ENCODE measurements at places on chromosomes 7 and 10.

DNA sequence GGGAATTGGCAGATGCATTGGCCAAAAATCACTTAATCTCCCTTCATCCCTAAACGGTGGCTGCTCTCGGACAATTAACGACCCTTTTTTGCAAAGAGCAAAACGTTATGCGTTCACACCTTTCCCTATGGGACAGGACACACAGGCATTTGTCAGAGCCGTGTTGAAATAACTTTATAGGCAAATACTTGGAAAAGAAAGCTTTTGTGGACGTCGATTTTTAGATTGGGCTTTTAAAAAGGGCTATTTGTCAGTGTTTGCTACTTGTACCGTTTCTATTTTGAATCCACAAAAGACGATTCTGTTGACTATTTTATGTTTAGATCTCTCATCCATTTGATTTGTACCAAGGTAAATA is 245.6 kb downstream of the SLC25A13 start:
- no peak for DNase-seq

- DNase-seq, result no peak
Observed at GRCh38 chr7:27166531-27167505, 1.5 kb upstream of the HOXA9 start.

DNA sequence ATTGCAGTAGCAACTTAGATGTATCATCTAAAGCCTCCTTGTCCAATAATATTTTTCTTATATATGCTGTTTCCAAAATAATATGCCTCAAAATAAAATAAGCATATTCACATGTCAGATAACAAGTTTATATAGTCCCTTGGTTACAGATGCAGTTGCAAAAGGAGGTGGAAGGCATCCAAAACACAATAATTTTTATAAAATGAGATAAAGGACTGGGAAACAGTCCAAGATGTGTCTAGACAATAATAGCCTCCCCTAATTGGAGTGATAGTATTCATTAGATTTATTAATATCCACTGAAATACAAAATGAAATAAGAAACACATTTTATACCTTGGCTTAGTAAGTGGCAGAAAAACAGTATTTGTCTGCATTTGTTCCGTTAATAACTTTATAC is 30.3 kb downstream of the BCAP29 start:
- DNase-seq, result no peak

DNA sequence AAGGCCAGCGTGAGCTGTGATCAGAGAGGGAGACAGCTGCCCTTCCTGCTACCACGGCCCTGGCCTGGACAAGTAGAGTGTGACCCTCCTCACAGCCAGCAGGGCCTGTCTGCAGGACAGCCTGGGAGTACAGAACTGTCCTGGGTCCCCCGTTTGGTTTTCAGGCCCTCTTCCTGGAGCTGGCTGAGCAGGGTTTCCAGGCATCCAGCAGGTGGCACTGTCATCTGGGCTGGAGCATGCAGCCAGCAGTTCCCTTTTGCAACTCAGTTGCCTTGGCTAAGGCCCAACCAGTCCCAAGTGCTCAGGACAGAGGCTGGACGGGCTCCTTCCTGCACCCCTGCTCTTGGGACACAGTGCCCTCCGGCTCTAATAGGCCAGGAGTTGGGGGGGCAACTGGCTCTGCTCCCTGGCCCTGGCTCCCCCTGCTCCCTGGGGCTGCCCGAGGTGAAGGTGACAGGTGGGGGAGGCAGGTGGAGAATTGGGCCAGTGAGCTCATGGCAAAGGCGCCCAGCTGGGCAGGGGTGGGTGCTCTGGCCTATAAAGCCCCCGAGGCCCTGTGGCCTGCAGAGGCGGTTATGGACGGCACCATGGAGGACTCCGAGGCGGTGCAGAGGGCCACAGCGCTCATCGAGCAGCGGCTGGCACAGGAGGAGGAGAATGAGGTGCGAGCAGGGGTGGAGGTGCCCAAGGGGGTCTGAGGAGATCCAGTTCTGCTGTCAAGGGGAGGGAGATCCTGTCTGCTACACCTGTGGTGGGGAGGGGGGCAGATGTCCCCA is at the start of gene ANKRD2:
ANKRD2 (plus strand) TSS at position 566 of the 776 bp plus-strand sequence; CDS start at position 576, 10 bp downstream.
- no peak for DNase-seq

- DNase-seq, result no peak
Observed at GRCh38 chr10:17432723-17433122, 21.7 kb downstream of the ST8SIA6 start.

- no peak for DNase-seq
Observed at GRCh38 chr10:71887743-71888142, 36.7 kb upstream of the PSAP start.

GRCh38 chr10:24465891-24466818 is 257.2 kb downstream of the KIAA1217 start:
- no peak for DNase-seq

GRCh38 chr7:135200821-135201331 is 10.4 kb downstream of the WDR91 start:
- DNase-seq, result no peak

- DNase-seq, result no peak
Observed at GRCh38 chr10:89904755-89905154, 203.4 kb downstream of the KIF20B start.

GRCh38 chr10:81021428-81022129 is 483.9 kb downstream of the SH2D4B start:
- DNase-seq, result no peak

- no peak for DNase-seq
Observed at GRCh38 chr7:128890306-128891109, 20.0 kb downstream of the KCP start.

DNA sequence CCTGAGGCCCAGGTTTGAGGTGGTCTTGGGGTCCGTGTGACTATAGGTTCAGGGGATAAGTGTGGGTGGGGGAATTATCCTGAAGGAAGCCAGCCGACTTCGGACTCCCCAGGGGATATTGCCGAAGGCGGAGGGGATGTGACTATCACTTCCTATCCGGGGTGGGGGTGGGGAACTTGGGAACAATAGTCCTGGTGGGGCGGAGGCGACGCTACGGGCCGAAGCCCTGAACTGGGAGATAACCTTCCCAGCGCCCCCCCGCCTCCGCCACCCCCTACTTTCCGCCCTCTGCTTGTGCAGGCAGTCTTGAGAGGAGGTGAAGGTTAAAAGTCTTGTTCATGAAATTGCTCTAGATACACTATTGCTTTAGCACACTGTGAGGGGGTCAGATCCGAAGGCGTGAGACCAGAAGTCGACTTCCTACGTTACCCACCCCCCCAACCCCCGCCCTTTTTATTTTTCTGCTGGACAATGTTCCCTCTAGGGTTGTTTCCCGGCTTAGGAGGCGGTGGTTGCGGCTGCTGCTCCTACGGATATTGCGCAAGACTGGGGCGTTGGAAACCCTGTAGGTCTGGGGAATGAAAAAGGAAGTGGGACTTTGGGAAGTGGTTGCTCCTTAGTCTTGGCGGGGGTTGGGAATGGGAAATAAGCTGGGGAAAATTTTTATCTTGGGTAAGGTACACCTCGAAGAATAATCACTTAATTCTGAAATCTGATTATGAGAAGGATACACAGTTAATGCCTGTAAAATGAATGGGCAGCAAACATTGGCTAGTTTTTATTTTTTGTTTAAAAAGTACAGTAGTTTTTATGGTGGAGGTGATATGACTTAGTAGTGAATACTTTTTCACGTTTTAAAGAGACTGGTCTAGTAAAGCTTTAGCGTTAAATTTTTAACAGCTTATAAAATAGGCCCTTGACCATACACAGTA is 1.5 kb downstream of the PTPN12 start:
- DNase-seq, result no peak

DNA sequence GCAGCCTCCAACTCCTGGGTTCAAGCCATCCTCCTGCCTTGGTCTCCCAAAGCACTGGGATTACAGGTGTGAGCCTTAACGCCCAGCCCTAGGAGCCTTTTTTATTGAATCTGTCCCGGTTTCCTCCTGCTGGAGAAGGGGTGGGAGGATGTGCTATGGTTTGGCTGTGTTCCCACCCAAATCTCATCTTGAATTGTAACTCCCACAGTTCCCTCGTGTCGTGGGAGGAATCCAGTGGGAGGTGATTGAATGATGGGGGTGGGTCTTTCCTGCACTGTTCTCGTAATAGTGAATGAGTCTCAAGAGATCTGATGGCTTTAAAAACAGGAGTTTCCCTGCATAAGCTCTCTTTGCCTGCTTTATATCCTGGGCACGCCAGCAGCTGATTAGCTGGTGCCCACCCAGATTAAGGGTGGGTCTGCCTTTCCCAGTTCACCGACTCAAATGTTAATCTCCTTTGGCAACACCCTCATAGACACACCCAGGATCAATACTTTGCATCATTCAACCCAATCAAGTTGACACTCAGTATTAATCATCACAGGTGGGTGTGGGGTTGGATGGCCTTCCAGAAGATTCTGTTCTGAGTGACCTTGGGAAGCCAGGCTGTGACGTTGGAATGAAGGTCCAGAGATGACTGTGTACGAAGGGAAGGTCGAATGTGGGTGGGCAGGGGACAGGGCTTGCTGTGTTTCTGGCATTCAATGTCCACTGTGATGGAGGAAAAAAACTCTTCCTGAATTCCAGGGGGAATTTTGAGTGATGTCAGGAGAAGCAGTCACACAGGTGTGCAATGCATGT is 33.8 kb upstream of the CUX1 start:
- DNase-seq, result no peak

DNA sequence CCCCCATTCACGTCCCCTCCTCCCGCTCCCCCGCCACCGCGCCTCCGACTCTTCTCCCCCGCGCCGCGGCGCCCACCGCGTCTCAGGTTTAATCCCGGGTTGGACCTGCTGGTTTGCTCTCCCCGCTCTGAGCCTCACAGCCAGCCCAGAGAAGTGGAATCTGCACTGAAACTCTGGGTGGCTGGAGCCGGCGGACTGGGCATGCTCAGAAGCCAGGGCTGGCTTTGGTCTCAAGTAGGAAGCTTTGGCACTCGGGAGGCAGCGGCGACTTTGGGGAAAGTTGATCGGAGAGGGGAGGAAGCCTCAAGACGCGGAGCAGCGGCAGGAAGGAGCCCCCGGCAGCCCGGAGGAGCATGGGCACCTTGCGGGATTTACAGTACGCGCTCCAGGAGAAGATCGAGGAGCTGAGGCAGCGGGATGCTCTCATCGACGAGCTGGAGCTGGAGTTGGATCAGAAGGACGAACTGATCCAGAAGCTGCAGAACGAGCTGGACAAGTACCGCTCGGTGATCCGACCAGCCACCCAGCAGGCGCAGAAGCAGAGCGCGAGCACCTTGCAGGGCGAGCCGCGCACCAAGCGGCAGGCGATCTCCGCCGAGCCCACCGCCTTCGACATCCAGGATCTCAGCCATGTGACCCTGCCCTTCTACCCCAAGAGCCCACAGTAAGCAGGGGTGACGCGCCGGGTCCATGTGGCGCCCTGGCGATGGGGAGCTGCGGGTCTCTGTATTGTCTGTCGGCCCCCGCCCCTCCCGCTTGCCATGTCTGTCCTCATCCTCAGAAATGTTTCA is at the start of gene PRKG1:
PRKG1 (plus strand) TSS at position 250 of the 791 bp plus-strand sequence.
- DNase-seq, result no peak

DNA sequence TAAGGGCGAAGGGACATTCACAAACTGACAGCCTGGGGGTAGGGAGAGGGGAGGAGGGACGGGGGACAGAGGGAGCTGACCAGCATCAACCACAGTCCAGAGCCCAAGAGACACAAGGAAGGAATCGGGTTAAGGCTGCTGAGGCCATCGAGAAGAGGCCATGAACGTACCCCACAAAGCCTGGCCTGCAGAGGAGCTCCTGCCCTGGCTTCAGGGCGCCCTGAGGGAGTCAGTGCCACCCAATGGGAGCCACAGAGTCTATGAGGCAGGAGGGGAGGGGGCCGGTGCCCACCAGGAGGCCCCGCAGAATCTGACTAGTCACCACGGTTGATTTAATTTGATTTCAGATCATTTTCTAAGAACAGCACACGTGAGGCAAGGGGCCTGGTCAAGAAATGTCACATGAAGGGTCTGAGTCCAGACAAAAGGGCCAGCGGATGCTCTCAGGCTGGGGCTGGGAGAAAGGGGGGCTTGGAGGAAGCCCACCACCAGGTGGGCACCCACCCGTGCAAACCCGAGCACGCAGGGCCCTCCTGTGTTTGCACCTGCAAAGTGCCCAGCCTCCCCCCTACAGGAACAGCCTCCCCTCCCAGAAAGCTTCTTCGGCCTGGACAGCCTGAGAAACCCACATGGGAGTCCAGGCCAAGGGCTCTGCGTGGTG is 40.4 kb downstream of the CAMK2B start:
- DNase-seq, result no peak

DNA sequence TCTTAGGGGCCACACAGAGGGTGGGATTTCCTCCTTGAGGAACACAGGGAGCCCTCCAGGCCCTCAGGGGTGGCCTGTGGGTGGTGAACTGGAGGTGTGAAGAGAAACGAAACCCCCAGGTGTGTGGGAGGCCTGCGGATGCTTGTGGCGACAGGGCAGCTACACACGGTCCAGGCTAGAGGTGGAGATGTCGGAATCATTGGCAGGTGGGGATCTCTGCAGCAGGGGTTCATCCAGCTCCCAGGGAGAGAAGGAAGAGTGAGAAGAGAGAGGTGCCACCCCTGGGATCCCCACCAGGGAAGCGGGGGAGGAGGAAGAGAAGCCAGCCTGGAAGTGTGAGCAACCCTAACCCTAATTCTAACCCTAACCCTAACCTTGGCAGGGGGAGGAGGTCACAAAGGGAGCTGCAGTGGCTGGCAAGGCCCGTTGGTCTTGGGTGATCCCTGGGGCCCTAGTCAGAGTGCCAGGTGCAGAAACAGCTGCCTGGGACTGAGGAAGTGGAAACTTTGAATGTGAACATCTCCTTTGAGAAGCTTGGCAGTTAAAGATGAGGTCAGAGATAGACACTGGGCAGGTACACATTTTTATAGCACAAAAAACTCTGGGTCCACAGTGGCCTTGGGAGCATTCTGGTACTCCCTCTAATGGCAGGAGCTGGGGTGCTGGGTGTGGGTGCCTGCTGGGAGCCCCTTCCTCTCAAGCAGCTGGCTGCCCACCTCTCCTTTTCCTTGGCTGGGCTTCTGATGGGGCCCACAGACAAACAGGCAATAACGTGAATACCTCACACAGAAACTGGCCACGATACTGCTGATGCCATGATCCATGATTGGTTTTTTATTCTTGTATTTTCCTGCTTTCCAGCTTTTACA is 6.8 kb upstream of the AEBP1 start:
- DNase-seq, result no peak

GRCh38 chr7:73585196-73585595 is 6.8 kb upstream of the TBL2 start:
- no peak for DNase-seq

DNA sequence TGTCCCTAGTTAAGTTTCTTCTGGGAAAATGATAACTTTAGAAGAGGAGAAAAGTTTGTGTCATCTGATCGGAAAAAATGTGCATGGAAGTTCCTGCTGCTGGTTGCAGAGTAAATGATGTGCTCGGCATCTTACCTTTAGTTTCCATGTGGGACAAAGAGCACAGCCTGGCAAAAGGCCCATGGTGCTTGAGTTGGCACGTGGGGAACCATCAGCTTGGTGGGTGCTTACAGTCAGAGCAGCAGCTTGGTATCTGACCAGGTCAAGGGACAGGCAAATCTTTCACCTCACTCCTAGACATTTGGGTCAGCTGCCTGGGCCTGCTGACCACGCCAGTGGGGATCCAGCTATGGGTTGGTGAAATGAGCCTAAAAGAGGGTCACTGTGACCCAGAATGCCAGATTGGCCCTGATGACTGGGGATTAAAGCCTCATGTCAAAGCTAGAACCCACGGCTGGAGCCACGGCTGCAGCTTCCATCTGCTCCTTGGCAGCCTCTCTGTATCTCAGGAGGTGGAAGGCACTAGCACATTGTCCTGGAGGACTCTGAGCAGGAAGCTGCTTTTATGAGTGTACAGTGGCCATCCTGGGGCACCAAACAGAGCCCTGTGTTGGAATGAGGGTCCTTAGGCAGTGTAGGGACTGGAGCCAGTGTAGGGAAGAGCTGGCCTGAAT is 24.7 kb downstream of the VWC2 start:
- no peak for DNase-seq

- no peak for DNase-seq
Observed at GRCh38 chr10:103277713-103278536, 987 bp downstream of the INA start.
